Activated naive CD8-positive, alpha-beta T cell treated with anti-CD3 and anti-CD28 coated beads, Interleukin-2, amount 10 ng/mL, durations not matched to agents 7 days and 5 days (primary cell): ENCODE measurements at places on chromosomes 4 and X. TPM values are rescaled to one million over a fixed set of nuclear protein-coding genes. Genes with fewer than 3 reads are reported as not detected.

Gene RPS6KA6
- not detected for total RNA-seq

Gene ZNF630
- total RNA-seq = 3.8 TPM

Gene FRAS1
- total RNA-seq = 0.23 TPM

Gene TRIML2
- total RNA-seq = not detected

Gene PAK3
- total RNA-seq = 0.44 TPM

Gene PRICKLE3
- 16.7 TPM for total RNA-seq

Gene MAGEA11
- not detected for total RNA-seq

Gene DSPP
- not detected for total RNA-seq

Gene PAGE2B
- total RNA-seq = 0.77 TPM

Gene CSAG1
- not detected for total RNA-seq

Gene GLUD2
- 0.28 TPM for total RNA-seq

Gene DDX60
- 141 TPM for total RNA-seq

Gene CBR4
- total RNA-seq = 19.1 TPM

Gene HMX1
- not detected for total RNA-seq

Gene BMPR1B
- total RNA-seq = not detected

Gene EREG
- not detected for total RNA-seq

Gene TMEM255A
- total RNA-seq = 0.34 TPM

Gene PGAM4
- total RNA-seq = not detected

Gene FAM114A1
- 0.33 TPM for total RNA-seq

Gene KIT
- total RNA-seq = 0.64 TPM

Gene S100P
- total RNA-seq = not detected

Gene DCK
- 67.4 TPM for total RNA-seq

Gene HELT
- not detected for total RNA-seq

Gene F8A2
- not detected for total RNA-seq

Gene ENOX2
- total RNA-seq = 13.1 TPM

Gene C4orf51
- total RNA-seq = not detected

Gene PABPC5
- not detected for total RNA-seq

Gene FGFR3
- not detected for total RNA-seq

Gene CDX4
- not detected for total RNA-seq

Gene HTN3
- total RNA-seq = not detected

Gene ZNF827
- 22.4 TPM for total RNA-seq

Gene SYTL4
- total RNA-seq = not detected

Gene SSX3
- not detected for total RNA-seq

Gene MTNR1A
- total RNA-seq = not detected

Gene ANXA3
- total RNA-seq = 5.1 TPM

Gene MED14
- total RNA-seq = 40.3 TPM

Gene CPLX1
- total RNA-seq = 5.0 TPM

Gene VMA21
- 39.1 TPM for total RNA-seq

Gene EDA
- 0.94 TPM for total RNA-seq

Gene SLC9B1
- 2.2 TPM for total RNA-seq
